ENCODE measurements at places on chromosomes 12 and 14.
A peak's percentile ranks its signal among the peaks of the same experiment; 100 is the strongest.

- no peak for DNase-seq
These were observed 4.4 kb upstream of the BTBD7 start for GRCh38 chr14:93337143-93337753.

- DNase-seq, result no peak
These were observed 137.0 kb upstream of the LMNTD1 start for GRCh38 chr12:25689996-25690501.

DNA sequence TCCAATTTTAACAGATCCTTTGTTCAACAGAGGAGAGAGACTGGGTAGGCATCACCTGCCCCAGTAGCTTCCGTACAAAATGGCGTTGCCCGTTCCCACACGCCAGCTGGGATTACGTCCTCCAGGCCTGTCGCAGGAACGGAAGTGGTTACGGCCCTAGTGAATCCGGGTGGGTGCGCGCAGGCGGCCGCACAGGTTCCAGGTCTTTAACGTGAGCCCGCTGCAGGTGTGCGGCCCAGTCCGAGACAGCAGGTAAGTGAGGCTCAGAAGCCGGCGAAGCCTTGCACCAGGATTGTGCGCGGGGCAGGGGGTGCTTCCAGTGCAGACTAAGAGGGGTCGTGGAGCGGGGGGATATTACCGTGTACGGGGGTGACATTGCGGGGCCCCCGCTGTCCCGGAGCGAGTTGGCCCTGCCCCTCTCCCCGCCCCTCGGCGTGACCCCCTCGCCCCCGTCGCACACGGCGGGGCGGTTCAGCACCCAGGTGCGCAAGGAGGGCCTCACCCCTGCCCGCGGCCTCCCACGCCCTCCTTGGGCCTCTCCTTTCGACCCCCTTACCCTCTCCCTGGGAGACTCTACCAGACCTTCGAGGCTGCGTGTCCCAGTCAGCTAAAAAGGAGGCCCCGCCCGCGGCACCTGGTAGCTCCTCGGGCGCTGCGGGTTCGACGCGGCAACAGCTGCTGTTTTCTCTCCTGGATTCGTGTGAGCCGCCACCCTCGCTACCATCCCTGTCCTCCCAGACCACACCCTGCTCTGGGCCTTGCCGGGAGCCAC lies at the start of gene EXD2:
Gene EXD2, plus strand, starts transcription at position 159 of the 772 bp plus-strand sequence. CDS start 17,973 bp downstream, outside the sequence.
- peak; percentile 82 for DNase-seq

DNA sequence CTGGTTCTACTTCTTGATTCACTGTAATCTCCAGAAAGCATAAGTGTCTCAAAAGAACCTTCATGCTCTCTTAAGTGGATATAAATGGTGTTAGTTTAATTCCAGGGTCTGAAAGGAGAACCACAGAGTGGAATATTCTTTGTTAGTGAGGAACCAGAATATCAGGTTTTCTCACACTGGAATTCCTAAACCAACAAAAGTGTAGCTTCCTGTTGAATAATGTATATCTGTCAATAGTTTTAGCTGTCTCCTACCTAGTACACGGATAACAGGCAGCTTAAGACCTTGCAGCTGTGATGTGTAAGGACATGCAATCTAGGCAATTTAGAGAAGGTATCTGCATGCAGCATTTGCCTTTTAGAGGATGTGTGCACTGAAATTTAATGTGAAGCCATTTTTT lies 24.0 kb downstream of the LRIG3 start:
- DNase-seq, result no peak

DNA sequence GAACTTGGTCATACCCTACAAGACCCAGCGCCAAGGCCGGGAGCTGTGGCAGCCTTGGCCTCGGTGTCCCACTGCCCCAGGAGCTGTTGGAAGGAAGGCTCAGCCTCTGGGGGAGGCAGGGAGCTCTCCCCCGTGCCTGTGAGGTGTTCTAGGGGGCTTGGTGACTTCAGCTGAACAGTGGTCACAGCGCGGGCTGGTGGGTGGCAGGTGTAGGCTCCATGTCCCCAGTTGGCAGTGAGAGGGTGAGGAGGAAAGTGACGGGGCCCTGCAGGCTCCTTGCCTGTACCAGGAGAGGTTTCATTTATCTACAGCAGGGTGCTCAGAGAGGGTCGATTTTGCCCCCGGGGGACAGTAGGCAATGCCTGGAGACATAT lies 47.5 kb downstream of the DLK1 start:
- DNase-seq, result no peak

DNA sequence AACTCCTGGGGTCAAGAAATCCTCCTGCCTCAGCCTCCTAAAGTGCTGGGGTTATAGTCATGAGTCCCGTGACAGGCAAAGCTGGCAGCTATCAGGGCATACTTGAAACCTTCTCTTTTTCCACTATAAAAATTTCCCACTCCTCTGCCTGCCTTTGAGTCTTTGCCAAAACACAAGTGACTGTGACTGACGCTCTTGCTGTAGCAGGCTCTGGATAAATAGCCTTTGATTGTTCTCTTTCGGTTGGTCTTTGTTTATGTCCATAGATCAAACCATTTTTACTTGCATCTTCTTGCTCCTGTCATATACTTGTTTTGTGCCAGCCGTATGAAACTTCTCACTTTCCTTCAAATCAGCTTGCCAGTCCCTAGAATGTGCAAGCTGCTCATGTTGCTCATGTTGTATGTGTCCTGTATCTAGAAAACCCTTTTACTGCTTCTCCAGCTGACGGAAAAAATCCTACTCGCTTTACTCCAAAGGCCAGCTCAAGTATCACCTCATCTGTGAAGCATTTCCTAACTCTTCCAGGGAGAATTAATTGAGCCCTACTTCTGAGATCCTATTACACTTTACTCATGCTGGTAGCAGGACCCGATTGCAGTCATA lies 73.1 kb downstream of the RESF1 start:
- DNase-seq, result no peak

DNA sequence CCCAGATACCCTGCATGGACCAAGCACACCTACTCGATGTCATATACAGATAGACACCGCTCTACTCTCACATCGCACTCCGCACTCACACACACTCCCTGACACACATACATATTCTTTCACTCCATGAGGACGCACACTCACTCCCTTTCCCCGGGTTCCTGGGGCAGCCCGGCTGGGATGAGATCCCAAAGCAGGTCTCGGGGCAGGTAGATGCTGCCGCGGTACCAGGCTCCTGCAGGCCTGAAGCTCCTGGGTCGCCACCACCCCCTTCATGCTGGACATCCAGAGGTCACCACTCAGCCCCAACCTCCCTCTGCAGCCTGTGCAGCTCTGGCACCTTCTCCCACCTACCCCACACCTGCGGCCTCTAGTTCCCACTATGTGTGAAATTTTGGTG lies 2.3 kb downstream of the C1QL4 start:
- no peak for DNase-seq

All from stimulated activated CD4-positive, alpha-beta T cell treated with anti-CD3 and anti-CD28 coated beads, Interleukin-2, amount 100 ng/mL, for 24 hours (primary cell).